ENCODE measurements at places on chromosomes 7 and 10.
A peak's percentile ranks its signal among the peaks of the same experiment; 100 is the strongest.

DNA sequence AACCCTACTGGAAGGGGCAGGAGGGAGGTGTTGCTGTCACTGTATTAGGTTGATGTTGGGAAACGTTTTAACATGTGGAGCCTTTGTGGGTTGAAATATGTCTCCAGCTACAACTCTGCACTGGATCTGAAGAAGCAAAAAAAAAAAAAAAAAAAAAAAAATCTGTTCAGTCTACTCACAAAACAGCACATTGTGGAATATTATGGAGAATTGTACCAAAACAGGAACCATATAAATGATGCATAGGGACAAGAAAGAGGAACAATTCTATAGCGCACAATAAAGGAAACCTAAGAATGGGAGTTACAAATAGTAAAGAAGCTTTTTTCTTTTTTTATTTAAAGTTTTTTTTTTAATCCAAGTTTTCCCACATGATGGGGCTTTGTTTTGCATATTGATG, 63.8 kb downstream of the CCSER2 start:
- no peak for DNase-seq

GRCh38 chr7:128872394-128872824, 9.8 kb downstream of the ATP6V1F start:
- DNase-seq = no peak

- peak; percentile 43 for DNase-seq
Measured at GRCh38 chr7:30789334-30789711, 18.1 kb downstream of the MINDY4 start.

DNA sequence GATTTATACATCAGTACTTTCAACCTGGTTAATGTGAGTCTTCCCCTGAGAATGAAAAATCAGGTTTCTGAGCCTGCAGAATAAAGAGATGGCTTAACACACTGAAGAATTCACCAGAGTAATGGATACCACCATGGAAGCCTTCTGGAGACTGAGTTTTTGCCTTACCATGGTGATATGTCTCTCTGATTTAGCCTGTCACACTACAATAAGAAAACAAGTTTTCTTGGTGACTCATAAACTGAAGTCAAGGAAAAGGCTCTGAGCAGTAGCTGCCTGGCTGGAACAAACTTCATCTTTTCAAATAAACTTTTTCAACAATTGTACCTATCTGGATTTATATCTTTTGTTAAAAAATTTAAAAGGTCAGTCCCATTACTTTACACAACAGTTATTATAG, 229.0 kb downstream of the PRPF18 start:
- DNase-seq = no peak

- DNase-seq = no peak
Measured at GRCh38 chr10:91477236-91477635, 67.1 kb downstream of the HECTD2 start.

GRCh38 chr10:104415526-104416165, 62.0 kb downstream of the CFAP58 start:
- DNase-seq = no peak

GRCh38 chr7:91837397-91838070, 43.0 kb downstream of the MTERF1 start:
- no peak for DNase-seq

GRCh38 chr10:4028854-4029583, 244.0 kb upstream of the KLF6 start:
- DNase-seq = no peak

- DNase-seq = no peak
Measured at GRCh38 chr7:84187813-84188510, 6.6 kb downstream of the SEMA3A start.

GRCh38 chr10:60400366-60400765, 10.7 kb upstream of the ANK3 start:
- DNase-seq = no peak

DNA sequence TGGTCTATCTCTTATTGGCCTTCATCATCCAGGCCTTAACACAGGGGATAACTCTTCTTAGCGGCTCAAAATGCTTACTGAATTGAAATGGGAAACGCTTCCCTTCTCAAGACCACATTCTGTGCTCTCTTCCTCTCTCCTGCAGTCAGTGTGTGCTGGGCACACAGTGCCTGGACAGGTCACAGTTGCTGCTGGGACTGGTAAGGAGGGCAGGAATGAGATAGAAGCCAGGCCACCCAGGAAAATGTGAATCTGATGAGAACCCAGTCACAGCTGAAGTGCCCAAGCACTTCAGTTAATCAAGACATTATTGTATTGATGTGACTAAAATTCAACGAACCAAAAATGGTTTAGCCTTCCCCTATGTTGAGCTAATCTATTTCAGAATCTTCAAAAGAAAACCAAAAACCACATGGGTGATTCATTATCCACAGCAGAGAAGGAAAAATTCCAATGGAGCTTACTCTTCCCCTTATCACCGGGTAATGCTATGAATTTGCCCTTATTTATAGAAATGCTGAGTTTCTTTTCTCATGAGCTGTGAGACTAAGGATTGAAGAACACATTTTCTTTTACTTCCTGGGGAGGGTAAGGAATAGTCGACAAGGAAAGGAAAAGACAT, 41.2 kb upstream of the PLPP4 start:
- no peak for DNase-seq

- no peak for DNase-seq
Measured at GRCh38 chr7:8044761-8045430, 76.3 kb downstream of the GLCCI1 start.

- DNase-seq = no peak
Measured at GRCh38 chr10:50216418-50216817, 34.9 kb downstream of the ASAH2 start.

GRCh38 chr10:1270906-1271305, 214.7 kb downstream of the WDR37 start:
- no peak for DNase-seq

GRCh38 chr10:10128387-10128786, 889.3 kb upstream of the CELF2 start:
- no peak for DNase-seq

DNA sequence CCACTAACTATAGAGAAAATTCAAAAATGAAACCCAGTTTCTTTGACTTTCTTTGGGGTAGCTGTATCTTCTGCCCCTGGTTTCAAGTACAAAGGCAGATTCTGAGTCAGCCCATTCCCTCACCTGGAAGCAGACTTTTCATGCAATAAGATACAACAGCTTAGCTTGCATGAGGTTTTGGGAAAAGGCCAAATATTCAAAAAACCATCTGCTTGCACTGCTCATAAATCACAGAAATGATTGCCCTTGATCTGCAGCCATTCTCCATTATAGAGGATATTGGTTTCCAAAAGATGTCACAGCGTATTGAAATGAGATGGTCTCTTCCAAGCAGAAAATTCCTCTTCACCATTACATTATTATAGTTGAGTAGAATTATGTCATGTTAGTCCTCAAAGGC, 354.0 kb downstream of the PHF14 start:
- DNase-seq = no peak

GRCh38 chr10:69483963-69484362, 32.7 kb downstream of the TSPAN15 start:
- DNase-seq = no peak

DNA sequence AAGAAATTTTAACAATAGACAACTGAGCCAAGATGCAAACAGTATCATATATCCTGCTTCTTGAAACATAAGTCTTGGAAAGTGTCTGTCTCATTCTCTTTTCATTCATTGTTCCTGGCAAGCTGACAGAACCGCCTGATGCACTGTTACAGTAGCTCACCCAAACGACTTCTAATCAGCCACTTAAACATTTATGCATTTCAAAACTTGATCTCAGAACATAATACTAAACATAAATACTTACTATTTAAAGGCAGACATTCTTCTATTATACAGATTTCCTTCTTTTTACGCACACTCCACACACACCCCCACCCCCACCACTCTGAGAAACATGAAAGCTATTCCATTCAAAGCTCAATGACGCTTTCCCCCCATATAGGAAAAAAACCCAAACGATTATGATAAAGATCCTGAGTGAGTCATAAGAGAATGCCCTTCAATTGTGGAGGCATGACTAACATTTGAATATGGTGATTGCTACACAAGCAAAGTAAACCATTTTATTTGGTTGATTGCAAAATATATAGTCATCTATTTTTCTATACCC, 30.5 kb downstream of the SHTN1 start:
- no peak for DNase-seq

GRCh38 chr10:79242620-79243152, 104.6 kb upstream of the PPIF start:
- DNase-seq = peak; percentile 68

DNA sequence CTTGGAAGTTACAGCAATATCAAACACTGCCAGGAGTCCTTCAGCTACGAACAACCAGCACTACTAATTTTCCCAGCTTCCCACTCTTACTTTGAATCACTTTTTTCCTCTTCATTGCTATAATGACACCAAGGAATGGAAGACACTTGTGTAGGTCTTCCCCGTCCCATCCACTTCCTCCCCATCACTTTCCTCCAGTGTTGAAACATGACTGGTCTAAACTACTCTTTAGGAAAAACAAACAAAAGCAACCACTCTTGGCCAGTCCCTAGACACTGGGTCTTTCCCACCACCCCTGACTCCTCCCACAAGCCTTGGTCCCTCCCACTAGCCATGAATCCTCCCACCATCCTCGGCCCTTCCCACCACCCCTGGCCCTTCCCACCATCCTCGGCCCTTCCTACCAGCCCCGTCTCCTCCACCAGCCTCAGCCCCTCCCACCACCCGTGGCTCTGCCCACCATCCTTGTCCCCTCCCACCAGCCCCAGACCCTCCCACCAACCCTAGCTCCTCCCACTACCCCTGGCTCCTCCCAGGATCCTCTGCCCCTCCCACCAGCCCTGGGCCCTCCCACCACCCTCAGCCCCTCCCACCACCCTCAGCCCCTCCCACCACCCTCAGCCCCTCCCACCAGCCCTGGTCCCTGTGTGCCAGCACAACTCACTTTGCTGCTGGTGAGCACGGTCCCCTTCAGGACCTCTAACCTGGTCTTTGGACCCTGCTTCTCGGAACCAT, 68.5 kb downstream of the CXCL12 start:
- DNase-seq = no peak

GRCh38 chr10:97584798-97585438, 729 bp downstream of the HOGA1 start:
- DNase-seq = no peak

- no peak for DNase-seq
Measured at GRCh38 chr7:159091041-159091440, 53.6 kb downstream of the VIPR2 start.

- DNase-seq = no peak
Measured at GRCh38 chr7:124351950-124352349, 319.1 kb upstream of the TMEM229A start.

DNA sequence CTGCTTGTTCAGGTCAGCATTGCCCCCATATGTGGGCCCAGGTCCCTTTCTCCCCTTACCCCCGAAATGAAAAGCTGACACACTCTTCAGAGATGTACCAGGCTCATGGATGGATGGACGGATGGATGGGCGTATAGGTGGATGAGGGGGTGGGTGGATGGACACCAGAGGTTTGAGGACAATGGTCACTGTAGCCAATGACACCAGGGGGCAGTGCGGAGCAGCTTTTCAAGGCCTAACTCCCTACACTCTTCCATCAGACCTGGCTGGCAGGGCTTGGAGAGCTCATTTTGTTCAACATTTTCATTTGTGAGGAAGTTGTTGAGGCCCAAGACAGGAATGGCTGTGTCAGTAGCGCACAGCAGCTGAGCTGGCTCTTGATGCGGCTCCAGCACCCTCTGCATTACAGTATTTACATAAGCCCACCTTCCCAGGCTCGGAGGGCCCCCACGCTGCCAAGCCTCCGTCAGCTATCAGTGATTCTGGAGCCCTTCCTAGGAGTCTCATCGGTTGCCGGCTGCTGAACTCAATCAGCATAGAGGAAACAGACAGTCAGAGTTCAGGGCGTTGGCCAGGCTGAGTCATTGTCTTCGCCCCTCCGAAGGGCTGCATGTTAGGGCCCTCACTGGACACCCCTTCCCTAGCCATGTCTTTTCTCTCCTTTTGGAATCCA, 11.6 kb upstream of the FFAR4 start:
- DNase-seq = peak; percentile 83

- no peak for DNase-seq
Measured at GRCh38 chr7:49695971-49696370, 77.5 kb upstream of the VWC2 start.

DNA sequence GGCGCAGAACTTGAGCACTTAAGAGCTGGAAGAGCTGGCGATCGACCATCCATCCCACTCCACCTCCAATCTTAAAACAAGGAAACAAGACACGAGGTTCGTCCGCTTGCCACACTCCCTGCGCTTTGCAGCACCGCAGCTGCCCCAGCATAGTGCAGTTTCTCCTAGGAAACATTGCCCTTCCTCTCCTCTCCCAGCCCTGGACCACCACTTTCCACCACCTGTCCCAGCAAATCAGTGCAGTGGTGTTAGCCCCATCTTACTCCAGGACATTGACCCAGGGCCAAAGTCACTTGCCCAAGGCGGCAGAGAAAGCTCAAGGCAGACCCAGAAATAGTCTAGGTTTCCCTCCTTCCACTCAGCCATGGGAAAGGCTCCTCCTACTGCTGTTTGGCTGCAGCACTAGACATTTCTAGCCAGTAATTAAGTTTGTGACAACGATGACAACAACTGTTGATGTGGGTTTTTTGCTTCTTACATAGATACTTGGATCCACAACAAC, 1.5 kb upstream of the PARD3 start:
- no peak for DNase-seq

- DNase-seq = peak; percentile 60
Measured at GRCh38 chr10:72223743-72224101, 7.6 kb upstream of the ASCC1 start.

GRCh38 chr10:13681960-13682359, 95.2 kb downstream of the PRPF18 start:
- DNase-seq = no peak

DNA sequence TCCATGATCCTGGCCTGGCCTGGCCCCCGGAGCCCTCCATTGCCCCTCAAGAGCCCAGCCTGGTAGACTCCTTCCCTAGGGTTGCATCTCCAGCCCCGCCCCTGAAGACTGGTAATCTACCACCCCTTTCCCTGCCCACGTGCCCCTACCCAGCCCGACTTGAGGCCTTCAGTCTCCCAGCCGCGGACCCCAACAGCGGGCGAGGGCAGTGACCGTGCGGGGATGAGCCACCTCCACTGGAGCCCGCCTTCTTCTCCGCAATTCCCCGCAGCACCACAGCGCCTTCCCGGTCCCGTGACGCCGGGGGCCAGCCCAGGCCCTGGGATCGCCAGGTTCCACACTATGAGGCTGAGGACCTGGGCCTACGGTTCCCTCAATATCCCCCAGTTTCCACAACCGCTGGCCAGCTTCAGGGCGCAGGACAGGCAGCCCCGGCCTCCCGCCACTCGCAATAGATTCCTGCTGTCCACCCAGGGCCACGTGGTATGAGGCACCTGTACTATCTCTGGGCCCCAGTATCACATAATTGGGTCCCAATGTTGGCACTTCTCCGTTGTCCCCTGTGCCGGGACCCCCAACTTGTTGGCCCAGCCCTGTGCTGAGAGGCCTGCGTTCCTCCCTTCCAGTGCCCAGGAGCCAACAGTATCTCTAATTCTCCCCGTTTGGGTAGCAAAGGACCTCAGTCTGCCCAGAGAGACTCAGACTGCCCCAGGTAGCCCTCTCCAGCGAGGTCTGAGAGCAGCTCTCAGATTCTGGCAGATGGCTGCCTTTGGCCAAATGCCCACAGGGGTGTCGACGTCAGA, 1.1 kb upstream of the GPRIN2 start:
- no peak for DNase-seq

Measured in CD14-positive monocyte (primary cell).